ENCODE measurements at places on chromosomes 2 and 18.

- DNase-seq: no peak
These were observed 215.8 kb downstream of the KCNS3 start for GRCh38 chr2:18094277-18094676.

- no peak for DNase-seq
These were observed 164.9 kb downstream of the INHBB start for GRCh38 chr2:120510751-120511395.

GRCh38 chr2:121791801-121792221, 36.4 kb downstream of the TSN start:
- no peak for DNase-seq

DNA sequence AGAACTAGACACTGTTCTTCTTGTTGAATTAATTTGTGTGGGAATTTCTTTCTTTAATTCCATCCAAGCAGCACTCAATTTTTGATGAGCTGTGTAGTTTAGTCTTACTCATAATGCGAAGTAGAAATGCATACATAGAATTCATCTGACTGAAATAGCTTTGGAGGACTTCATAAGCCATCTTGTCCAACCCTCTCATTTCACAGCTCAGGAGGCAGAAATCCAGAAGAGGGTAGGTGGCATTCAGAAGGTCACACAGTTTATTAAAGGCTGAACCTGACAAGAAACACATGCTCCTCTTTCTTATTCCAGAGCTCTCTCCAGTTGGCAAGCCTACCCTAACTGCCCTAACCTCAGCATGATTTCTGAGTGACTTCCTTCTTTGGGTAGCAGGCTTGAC, 169.2 kb upstream of the NOSTRIN start:
- DNase-seq: no peak

DNA sequence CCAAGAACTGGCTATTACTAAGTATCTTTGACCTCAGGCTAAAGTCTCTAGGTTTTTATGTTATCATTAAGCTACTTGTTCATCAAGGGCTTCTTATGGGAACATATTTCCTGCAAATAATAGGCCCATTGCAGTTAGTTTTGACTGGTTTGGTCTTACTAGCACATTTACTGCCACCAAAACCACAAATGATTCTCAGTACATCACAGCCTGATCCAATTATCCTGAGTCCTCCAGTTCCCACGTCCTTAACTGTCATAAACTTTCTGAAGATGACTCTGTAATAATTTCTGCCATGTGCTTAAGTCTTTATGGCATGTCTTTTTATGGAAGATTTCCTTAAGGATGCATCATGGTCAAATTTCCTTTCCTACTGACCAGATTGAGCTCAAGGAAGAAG, 123.3 kb upstream of the TANK start:
- DNase-seq: no peak

GRCh38 chr18:23386317-23386716, 66.8 kb upstream of the RIOK3 start:
- no peak for DNase-seq

- DNase-seq: no peak
These were observed 8.8 kb upstream of the MBD2 start for GRCh38 chr18:54233228-54233625.

DNA sequence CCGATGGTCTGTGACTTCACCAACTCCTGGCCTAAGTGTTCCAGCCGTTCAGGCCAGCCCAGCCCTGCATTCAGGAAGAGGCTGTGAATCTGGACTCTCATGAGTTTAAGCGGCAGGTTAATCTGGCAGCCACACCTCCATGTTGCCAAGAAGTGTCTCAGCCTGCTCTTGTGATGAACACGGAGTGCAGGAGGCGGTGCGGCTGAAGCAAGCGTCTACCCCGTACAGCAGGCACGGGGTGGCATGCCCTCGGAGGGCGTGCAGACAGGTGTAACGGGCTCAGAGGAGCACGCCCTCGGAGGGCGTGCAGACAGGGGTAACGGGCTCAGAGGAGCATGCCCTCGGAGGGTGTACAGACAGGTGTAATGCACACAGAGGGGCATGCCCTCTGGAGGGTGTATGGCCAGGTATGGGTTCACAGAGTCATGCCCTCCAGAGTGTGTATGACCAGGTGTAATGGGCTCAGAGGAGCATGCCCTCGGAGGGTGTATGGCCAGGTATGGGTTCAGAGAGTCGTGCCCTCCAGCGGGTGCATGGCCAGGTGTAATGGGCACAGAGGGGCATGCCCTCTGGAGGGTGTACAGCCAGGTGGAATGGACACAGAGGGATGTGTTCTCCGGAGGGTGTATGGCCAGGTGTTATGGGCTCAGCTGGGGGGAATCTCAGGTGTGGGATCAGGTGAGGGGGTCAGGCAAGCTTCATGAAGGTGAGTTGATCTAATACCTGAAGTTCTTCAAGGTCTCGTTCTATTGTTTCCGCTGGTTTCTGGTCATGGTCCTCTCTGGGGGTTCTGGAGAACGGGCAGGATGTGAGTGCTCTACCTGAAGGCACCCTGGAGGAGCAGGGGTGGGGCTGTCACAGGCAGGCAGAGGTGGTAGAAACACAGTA, 22.6 kb downstream of the CROCC2 start:
- DNase-seq: no peak

DNA sequence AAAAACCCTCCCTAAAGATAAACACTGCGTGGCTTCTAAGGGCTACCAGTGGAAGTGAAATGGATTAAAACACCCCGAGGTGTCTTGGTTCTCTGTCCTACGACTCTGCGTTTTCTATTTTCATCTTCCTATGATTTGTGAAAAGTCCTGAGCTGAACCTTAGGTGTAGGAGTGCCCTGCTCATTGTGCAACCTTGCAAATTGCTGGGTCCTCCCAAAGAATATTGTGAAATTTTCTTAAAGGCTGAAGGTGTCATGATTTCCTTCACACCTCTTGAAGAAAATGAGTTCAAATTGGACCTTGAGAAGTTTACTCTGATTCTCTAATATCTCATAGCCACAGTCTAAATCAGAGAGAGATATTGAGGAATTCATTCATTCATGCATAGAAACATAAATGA, 1.8 kb upstream of the SLC19A3 start:
- DNase-seq: no peak

DNA sequence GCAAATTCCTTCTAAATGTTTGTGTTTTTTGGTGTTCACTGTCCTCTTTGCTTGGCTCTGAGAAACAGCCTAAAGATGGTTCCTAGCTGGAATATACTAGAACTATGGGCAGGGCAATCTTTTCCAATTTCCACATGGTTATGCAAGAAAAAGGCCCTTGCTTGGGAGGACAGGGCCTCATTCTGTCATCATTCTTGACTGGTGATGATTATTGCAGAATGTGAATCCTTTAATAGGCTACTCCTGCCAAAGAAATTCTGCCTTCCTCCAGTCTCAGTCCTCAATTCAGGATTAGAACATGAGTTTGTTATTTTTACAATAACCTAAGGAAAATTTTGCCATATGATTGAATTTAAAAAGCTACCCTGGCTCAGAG, 218.7 kb downstream of the HNMT start:
- no peak for DNase-seq

GRCh38 chr18:49976795-49977560, 163.6 kb upstream of the ACAA2 start:
- no peak for DNase-seq

DNA sequence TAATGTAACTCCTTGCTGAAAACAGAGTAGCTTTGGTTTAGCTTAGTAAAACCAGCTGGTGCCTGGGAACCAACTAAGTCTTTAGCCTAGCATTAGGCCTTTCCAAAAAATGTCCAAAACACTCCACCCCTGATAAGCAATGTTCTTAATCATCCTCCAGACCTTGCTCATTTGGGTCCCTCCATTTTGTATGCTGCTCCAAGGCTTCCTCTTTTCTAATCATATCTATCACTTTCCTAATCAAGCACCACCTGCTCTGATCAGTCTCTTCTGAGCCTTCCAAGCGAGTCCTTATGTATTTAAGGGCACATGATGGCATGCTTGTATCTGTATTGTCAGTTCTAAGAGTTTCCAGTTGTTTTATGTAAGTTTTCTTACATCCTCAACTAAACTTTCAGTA, 23.6 kb downstream of the THADA start:
- DNase-seq: no peak

- no peak for DNase-seq
These were observed 52.0 kb downstream of the ARL4C start for GRCh38 chr2:234444893-234445292.

DNA sequence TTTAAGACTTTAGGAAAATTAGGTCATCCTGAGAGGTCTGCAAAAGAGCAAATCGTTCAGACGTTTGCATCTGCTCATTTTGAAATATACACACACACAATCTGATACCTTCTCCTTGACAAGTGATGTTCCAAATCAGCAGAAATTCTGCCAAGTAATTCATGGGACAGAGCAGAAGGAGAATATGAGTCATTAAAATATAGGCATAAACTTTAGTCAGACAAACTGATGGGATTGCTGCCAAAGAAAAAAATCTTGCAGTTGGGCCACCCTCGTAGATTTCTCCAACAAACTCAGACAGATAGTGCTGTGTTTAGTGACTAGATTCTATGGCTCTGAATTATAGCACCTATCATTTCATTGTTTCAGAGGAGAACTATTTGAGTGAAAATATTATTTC, 336.3 kb downstream of the NYAP2 start:
- DNase-seq: no peak

- DNase-seq: no peak
These were observed 139.9 kb downstream of the VWC2L start for GRCh38 chr2:214550786-214551185.

- DNase-seq: no peak
These were observed 140.6 kb upstream of the ID2 start for GRCh38 chr2:8541223-8541622.

DNA sequence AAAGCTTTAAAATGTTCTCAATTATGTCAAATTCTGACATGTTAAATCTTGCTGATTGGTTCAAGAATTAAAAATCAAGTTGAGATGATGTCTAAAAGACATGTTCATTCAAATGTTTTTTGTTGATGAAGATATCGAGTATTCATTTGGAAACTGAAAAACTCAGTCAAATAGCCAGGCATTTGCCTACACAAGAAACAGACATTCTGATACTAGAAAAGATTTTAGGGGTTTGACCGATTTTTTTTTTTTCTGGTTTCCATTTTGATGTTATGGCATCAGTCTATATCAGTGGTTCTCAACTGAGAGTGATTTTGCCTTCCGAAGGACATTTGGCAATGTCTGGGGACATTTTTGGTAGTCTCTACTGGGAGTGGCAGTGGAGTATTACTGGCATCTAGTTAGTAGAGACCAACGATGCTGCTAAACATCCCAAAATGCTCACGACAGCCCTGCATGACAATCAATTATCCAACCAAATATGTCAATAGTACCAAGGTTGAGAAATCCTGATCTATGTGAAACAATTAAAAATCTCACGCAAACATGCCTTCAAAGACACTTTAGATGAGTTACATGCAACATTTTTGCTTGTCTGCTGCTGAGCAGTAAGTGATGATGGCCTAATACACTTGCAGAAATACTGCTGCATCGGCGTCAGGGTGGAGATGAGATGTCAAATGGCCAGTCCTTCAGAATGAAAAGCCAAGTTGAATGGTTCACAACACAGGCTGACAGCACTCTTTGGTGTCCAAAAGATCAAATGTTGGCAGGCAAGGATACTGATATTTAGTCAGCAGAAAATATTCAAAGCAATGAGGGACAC, 12.5 kb downstream of the RASGRP3 start:
- DNase-seq: no peak

DNA sequence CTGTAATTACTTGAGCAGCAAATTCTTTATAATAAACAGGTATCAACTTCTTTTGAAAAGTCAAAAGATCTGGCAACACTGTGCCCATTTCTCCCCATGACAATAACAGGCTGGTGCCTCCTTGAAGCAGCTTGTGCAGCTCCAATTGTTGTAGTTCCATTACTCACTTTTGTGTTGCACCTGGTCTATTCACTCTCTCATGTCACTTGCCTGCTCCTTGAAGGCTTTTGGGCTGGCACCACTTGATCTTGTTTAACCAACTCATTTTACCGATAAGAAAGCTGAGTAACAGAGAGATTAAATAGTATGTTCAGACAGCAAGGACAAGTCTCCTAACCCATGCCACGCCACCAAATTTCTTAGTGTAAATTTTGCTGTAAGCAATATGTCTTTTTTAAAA, 314.5 kb downstream of the OSR1 start:
- DNase-seq: no peak

- no peak for DNase-seq
These were observed 83.7 kb downstream of the SDC1 start for GRCh38 chr2:20141056-20141762.

DNA sequence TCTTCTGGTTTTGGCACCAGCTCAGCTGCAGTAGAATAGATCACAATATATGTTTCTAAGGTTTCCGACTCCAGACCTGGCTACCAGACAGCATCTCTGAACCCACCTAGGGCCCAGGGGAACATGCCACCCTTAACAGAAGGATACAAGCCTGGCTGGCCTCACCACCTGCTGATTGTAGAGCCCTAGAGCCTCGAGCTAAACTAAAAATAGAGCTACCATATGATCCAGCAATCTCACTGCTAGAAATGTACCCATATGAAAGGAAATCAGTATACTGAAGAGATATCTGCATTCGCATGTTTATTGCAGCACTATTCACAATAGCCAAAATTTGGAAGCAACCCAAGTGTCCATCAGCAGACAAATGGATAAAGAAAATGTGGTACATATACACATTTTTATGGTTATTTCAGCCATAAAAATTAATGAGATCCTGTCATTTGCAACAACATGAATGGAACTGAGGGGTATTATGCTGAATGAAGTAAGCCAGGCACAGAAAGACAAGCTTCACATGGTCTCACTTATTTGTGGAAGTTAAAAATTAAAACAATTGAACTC, 242.4 kb upstream of the SLC39A10 start:
- no peak for DNase-seq

GRCh38 chr2:109382226-109382895, 231.4 kb downstream of the SEPTIN10 start:
- no peak for DNase-seq

GRCh38 chr2:40719414-40719813, 267.5 kb upstream of the SLC8A1 start:
- DNase-seq: no peak

- no peak for DNase-seq
These were observed 21.1 kb upstream of the CPO start for GRCh38 chr2:206918263-206918662.
